Activated CD8-positive, alpha-beta memory T cell treated with anti-CD3 and anti-CD28 coated beads for 1 hour (primary cell): ENCODE measurements at places on chromosomes 11 and 22.
A peak's percentile ranks its signal among the peaks of the same experiment; 100 is the strongest.

DNA sequence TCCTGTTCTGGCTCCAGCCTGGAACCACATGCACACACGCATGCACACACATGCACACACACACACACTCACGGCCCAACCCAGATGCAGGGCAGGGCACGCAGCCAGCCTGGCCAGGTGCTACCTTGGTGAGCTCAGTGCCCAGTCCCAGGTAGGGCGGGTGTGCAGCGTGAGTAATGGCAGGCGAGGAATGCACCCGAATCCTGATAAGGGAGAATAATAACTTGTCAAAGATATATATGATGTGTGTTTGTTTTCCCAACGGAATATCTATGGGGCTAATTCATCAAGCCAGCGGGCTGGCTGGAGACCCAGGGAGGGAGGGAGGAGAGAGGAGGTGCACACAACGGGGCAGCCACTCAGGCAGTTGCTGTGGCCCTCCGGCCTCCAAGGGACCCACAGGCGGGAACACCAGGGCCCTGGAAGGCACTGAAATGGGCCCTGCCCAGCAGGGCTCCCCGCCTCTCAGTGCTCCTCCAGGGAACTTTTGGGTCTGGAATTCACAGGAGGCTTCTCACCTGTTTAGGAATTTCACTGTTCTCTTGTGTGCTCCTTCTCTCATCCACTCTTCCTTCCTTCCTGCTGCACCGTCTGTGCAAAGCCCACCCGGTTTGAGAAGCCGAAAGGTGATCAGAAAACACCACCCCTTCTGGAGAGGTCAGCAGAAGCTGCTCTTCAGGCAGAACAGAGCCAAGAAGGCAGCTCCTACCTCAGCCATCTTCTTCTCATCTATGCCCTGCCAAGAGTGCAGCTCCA, 79.0 kb downstream of the BUD13 start:
- no peak for DNase-seq

DNA sequence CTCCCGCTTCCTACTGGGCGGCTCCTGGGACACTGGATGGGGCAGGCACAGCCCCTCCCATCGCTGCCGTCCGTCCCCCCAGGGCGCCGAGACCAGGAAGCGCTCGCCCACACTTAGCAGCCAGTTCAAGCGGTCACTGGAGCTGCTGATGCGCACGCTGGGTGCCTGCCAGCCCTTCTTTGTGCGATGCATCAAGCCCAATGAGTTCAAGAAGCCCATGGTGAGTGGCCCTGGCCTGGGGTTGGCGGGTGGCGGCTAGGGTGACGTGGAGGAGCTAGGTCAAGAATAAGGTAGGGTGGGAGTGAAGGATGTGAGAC, 44.6 kb downstream of the MYO7A start:
- DNase-seq = no peak

DNA sequence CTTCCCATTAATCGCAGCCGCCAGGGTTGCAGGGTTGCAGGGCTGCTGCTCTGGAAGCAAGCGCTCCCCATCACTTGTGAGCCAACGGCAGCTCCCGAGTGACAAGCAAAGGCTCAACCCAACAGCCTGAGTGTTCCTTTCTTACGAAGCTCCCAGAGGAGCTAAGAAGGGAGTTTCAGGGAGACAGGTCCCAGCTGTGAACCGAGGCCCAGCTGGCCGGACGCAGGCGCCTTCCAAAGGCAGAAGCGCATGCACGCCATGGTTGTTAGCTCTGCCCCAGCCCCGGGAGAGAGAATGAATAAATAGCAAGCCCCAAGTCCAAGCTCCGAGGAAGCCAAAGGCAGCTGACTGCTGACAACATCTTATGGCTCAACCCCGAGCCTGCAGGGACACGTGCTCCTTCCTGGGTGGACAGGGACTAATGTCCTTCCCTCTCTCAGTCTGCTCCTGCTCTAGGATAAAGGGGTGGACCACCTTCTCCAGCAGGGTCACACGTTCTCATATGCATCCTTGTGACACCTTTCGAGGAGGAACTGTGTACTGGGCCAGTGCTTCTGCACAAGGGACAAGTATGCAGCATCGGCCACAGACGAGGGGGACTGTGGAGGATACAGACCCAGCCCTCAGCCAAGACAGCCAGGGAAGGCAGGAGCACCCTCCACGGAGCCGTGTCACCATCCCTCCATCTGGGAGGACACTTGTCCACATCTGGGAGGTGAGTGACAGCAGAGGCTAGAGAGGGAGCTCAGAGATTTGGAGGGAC, 29.9 kb downstream of the SHANK2 start:
- no peak for DNase-seq

- DNase-seq = no peak
Measured at GRCh38 chr11:27524155-27524554, 17.6 kb upstream of the LIN7C start.

- no peak for DNase-seq
Measured at GRCh38 chr11:45247433-45247832, 38.7 kb downstream of the SYT13 start.

DNA sequence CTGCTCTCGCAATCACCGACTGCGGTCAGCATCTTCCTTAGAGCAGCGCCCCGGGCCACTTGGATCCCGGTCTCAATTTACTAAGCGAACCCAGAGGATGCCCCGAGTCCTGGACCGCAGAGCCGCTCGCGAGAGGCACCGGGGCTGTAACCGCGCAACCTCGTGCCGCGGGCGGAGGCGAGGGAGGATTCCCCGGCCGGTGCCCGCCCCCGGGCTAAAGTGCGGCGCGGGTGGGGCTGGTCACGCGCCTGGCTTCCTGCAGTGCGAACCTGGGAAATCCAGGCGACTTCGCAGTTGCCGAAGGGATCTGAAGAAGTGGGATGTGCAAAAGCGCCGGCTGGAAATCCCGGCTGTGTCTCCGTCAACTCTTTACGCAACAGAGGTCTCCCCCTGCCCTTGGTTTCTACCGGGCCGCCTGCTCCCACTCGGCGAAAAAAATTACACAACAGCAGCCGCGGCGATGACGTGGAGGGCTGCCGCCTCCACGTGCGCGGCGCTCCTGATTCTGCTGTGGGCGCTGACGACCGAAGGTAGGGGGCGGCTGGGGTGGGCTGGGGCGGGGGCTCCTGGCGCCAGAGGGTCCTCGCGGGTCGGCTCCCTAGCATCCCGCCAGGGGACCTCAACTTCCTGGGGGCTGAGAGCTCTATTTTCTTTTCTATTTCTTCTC, at the start of gene NCR3LG1:
Gene NCR3LG1 (plus strand): TSS at position 291 of the 667 bp plus-strand sequence. CDS start 170 bp downstream, at position 461.
- DNase-seq = peak; percentile 52

- no peak for DNase-seq
Measured at GRCh38 chr11:99742501-99742900, 721.8 kb downstream of the CNTN5 start.

- DNase-seq = no peak
Measured at GRCh38 chr11:62726915-62727164, 417 bp downstream of the HNRNPUL2 start.

GRCh38 chr11:71996946-71997345, 1.8 kb upstream of the IL18BP start:
- no peak for DNase-seq

DNA sequence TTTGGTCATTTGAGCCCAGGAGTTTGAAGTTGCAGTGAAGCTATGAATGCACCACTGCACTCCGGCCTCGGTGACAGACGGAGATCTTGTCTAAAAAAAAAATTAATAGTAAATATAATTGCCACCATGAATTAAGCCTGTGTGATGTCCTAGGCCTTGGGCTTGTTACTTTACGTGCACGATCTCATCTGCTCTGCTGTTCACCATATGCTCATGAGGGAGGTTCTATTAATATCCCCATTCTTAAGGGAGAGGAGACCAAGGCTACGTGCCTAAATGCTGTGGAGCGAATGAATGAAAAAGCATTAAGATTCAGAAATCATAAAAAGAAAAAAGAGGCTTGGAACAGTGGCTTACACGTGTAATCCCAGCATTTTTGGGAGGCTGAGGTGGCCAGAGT, 2.6 kb upstream of the ATG2A start:
- no peak for DNase-seq

- DNase-seq = no peak
Measured at GRCh38 chr11:42253156-42253555, 793.7 kb upstream of the LRRC4C start.

DNA sequence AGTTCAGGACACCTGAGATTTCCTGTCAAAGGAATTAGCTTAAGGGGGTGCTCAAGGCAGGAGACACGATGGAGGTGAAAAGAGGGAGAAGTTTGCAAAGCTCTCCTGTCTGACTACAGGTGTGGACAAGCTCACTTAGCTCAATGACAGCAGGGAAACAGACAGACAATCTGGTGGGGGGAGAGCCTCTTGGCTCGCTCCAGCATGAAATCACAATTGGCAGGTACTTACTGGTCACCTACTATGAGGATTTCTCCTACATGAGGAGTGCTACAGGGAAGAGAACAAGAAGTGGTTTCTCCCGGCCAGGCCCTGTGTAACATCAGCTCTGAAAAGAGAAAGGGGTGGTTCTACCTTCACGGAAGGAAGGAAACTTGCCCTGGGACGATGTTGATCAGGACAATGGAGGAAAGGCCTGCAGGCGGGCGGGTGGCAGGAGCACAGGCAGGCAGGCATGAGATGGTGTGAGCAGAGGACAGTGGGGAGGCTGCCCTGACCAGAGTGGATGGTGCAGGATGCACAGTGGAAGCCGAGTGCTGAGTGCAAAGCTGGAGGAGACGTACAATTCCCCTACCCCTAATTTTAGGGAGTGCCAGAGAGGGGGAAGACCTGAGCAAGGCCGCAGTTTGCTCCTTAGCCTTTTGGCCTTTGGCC, 57.9 kb upstream of the CRTAM start:
- no peak for DNase-seq

DNA sequence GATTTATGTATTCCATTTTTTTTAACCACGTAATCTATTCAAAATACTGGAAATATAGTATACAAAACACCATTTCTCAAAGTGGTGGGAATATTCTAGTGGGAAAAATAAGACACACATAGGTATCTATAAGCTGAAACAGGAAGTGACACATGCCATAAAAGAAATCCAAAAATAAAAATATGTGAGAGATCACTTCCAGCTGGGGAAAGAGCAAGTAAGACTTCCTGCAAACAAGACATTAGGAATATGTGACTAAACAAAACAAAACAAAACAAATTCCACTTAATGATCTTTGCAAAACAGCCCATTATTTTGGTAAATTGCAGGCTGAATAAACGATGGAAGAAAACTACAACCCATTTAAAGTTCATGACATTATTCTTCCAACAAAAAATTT, 107.3 kb upstream of the CEP126 start:
- DNase-seq = no peak
